ENCODE measurements at places on chromosomes 1 and 21.
A peak's percentile ranks its signal among the peaks of the same experiment; 100 is the strongest.

GRCh38 chr1:152002960-152003359 lies 9.3 kb upstream of the S100A10 start:
- no peak for DNase-seq

DNA sequence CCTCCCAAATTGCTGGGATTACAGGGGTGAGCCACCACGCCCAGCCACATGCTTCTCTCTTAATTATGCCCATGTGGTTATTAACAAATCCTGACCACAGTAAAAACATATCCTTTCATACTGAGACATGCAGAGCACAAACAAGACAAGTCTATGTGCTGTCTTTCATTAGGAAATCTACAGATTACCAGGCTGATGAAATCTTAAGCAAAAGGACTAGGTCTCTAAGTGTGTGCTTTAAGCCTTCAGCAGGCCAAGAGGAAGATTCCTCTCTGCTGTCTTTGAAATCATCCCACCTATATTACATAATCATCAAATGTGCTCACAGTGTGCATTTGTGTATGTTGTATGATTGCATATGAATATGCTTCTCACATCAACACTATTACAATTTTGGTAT lies 419.3 kb downstream of the KCTD3 start:
- DNase-seq: no peak

GRCh38 chr1:228453022-228453560 lies 34.1 kb upstream of the RNF187 start:
- DNase-seq: no peak

- peak; percentile 4 for DNase-seq
Observed at GRCh38 chr1:178124115-178124514, 30.2 kb downstream of the RASAL2 start.

GRCh38 chr1:232477728-232478127 lies 152.2 kb downstream of the SIPA1L2 start:
- DNase-seq: peak; percentile 34

GRCh38 chr1:95247607-95248006 lies 13.6 kb downstream of the RWDD3 start:
- no peak for DNase-seq

DNA sequence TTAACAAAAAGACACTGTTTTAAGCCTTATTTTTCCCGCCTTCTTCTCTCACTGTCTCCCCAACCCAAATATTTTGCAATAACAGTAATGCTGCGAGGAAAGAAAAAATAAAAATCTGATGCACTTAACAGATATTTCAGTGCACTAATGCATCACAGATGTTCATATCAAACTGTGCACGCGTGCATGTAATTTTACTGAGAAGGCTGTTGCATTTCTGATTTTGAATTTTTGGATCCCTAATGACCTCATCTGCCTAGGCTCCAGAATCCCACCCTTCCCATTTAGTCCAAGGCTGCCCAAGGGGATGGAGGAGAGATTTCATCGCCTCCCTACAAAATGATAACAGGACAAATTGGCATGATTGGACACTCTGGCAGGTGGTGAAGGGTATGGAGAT lies 5.5 kb downstream of the TRABD2B start:
- DNase-seq: no peak

GRCh38 chr1:114286179-114286578 lies 132.5 kb upstream of the SYT6 start:
- DNase-seq: no peak

DNA sequence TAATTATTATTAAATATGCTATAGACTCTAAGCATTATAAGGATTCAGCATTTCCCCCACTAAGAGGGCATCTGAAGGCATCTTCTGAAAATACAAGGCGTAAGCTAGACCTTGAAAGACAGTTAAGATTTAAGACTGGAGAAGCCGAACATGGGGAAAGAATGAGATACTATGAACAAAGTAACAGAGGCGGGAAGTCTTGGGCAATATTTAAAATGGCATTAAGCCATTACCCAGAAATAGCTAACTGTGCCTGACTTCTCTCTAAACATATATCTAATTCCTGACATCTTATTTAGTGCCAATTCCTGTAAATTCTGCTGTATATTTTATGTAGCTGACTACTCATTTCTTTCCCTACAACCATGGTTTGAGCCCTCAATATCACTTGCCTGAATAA lies 20.9 kb downstream of the DPH5 start:
- no peak for DNase-seq

DNA sequence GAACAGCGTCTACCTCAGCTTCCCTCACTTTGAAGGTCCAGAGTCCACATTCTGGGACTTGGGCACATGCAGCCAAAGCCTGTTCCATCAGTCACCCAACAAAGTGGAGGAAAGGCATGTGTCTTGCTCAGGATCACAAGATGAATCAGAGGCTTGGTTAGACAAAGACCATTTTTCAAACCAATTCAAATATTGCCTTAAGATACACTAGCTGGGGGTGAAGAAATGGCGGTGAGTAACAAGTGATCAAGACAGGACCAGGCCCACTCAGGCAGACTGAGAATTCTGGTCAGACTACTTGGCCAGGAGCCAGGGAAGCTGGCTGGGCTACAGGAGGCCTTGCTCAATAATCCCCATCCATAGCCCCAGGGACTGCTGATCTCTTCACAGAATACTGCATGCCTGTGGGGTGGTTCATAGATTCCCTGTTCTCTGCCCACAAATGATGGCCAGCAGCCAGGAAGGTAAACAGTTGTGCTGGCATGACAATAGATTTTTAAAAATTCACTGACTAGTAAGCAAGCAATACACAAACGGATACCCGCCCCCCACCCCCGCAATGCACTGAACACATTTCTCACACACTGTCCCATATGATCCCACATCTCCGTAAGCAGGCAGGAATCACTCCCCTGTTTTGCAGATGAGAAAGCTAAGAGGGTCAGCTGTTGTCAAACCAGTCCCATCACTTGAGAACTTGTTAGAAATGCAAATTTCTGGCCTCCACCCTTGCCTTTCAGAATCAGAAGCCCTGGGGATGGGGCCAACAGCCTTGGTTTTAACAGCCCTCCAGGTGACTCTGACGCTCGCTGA lies 27.2 kb downstream of the ERI3 start:
- no peak for DNase-seq

- DNase-seq: no peak
Observed at GRCh38 chr21:43618940-43619339, 40.3 kb downstream of the HSF2BP start.

- DNase-seq: no peak
Observed at GRCh38 chr1:178020968-178021640, 51.2 kb upstream of the SEC16B start.

DNA sequence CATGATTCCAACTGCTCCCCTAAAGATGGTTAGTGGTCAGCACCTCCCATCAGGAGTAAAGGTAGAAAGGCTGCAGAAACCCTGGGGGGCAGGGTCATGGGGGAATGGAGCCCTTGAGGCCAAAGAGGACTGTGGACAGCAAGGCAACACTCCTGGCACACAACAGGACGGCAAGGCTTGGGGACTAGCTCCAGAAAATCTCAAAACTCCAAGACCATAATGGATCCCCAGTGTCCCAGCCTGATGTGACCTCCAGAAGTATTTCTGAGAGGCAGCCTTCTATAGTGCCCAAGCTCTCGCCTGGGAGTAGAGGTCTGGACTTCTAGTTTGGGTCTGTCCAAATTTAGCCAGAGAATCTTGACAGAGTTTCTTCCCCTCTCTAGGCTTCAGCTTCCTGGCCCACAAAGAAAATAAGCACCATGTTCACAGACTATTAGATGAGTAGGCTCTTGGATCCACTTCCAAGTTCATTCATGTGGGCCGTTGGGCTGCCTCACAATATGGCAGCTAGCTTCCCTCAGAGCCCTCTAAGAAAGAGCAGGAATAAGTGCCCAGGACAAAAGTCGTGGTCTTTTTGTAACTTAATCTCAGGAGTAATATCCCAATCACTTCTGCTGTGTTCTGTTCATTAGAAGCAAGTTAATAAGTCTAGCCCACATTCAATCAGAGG lies 6.9 kb downstream of the CD2 start:
- DNase-seq: no peak

DNA sequence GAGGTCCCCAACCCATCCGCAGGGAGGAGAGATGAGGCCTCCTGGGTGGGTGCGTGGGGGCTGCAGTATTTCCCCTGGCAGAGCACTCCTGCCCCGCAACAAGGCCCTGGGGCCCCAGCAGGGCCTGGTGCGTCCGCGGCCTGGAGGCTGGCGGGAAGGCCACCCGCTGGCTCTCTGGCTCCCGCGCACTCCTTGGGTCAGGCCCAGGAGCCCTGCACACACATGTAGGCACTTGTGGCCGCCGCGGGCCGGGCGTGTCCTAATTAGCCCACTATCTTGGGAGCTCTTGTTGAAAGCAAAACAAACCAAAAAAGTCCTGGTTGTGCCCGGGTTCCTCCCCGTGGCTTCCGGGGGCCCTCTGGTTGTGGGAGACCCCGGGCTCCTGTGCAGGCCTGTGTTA lies 49.7 kb upstream of the CCDC27 start:
- DNase-seq: no peak

- no peak for DNase-seq
Observed at GRCh38 chr1:26127235-26128163, 15.9 kb downstream of the PDIK1L start.

DNA sequence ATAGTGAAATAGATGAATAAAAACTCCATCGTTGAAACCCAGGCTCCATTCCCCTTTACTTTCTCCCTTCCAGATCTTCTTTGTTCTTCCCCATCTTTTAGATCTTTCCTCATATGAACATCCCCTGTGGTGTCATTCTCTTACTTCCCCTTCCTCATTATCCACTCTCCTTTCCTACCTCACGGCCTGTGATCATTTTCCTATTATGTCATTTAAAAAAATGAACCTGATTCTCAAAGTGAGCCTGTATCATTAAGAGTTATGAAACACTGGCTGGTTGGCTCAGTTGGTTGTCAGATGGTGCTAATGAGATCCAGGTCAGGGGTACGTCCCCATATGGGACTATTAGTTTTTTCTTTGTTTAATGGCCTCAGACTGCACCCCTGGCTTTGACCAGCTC lies 38.3 kb downstream of the TCEANC2 start:
- DNase-seq: no peak

GRCh38 chr21:37555672-37556261 lies 189.2 kb downstream of the DYRK1A start:
- peak; percentile 28 for DNase-seq

GRCh38 chr1:150001415-150001814 lies 9.1 kb downstream of the OTUD7B start:
- no peak for DNase-seq

GRCh38 chr1:224739997-224740684 lies 124.0 kb downstream of the CNIH3 start:
- no peak for DNase-seq

DNA sequence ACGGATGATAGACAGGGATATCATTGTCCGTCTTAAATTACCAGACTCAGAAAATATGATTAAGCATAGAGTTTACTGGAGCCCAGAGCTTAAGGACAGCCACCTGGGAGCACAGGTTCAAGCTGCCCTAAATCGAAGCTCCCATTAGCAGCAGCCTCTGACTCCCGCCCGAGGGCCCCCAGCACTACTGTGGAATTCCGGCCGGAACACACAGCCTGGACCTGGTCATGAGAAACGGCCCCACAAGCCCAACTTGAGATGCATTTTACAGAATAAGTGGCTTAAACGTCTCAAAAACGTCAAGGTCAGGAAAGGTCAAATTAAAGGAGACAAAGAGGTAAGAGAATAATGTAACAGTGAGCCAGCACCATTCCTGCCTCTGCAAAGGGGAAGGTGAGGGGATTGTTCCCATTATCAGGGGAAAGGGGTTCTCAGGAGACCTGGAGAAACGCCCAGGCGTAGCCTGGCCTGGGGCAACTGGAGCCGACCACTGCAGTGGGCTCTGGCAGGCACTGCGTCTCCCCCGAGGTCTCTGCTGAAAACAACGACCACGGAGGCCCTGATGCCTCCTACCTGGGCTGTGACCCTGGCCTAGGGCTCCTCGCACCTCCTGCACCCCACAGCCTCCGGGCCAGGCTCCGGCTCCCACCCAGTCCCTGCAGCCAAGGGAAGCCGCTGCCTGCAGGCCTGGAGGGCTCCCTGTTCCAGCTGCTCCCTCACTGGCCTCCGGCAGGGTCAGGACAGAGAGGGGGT lies 11.5 kb upstream of the COL6A1 start:
- no peak for DNase-seq

- no peak for DNase-seq
Observed at GRCh38 chr1:161137881-161138280, 5.4 kb upstream of the DEDD start.

DNA sequence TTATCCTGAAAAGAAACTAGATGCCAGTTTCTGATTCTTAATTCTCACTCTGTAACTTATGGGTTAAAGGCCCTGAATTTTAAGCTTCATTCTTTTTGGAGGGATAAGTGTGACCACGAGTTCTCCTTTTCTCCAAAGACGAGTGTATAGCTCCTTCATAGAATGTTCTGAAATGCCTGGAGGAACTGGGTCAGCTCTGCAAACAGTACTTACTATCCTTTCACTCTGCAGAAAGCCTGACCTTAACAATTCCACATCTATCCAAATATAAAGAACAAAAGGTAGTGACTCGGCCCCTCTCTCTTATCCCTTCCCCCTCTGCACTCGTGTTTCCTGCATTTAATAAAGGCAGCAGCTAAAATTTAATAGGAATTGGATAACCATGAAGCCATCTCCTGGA lies 150.5 kb downstream of the LYPLAL1 start:
- no peak for DNase-seq

GRCh38 chr1:33703464-33703863 lies 160.4 kb upstream of the HMGB4 start:
- DNase-seq: no peak

GRCh38 chr1:226104671-226105121 lies 42.2 kb downstream of the H3-3A start:
- no peak for DNase-seq

- DNase-seq: no peak
Observed at GRCh38 chr1:71093938-71094337, 13.1 kb upstream of the ZRANB2 start.

- no peak for DNase-seq
Observed at GRCh38 chr1:45809761-45810160, 6.3 kb downstream of the MAST2 start.

DNA sequence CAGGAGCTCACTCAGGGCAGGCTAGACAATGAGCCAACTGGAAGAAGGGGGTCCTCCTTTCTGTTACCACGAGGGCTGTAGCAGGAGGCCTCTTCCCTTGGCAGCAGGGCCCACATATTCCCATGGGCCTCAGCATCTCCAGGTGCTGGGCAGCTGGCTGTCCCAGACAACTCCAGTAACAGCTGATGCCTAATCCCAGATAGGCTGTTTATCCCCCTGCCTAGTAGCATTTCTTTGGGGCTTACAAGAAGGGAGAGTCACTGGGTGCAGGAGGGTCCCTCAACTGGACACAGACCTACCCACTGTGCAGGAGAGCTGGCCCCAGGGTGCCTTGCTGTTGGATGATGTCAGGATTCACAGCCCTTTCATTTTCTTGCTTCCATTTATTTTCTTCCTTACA lies 278.2 kb downstream of the DSCAM start:
- no peak for DNase-seq

- no peak for DNase-seq
Observed at GRCh38 chr1:111620441-111620971, 917 bp downstream of the RAP1A start.

GRCh38 chr21:33643658-33644311 lies 1.5 kb downstream of the ITSN1 start:
- DNase-seq: peak; percentile 68
